ENCODE measurements at places on chromosomes 4 and X.

- no peak for DNase-seq
Measured at GRCh38 chrX:40863671-40864070, 128.3 kb upstream of the MED14 start.

DNA sequence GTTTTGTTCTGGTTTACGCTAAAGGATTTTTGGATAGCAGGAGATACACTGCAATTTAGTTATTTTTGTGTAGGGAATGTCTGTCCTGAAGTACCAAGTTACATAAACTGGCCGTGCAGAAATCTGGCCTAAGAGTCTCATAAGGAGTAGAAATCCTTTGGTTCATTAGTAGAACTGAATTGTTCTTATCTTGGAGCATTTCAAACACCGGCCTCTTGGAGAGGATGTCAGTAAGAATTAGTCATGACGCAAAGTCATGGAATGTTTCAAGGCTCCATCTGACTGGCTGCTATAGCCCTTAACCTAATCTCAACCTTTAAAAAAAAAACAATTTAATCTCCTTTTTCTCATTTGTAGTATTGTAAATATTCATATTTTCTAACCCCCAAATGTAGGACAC is 15.2 kb downstream of the PDLIM3 start:
- no peak for DNase-seq

DNA sequence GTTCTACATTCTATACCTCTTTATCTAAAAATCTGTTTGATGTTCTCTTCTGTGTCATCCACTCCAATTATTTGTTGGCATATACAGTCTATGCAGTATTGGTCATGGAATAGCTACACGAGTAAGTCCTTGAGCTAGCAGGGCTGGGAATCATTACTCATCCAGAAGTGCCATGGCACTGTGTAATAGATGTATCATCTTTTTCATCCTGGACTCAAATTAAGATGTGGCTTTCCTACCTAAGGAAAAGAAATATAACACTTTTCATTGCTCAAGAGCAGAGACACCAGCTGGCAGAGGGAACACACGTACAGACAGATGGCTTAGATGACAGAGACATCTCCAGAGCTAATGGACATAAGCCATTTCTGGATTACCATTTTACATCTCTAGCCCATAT is 159.8 kb downstream of the FAM13A start:
- no peak for DNase-seq

DNA sequence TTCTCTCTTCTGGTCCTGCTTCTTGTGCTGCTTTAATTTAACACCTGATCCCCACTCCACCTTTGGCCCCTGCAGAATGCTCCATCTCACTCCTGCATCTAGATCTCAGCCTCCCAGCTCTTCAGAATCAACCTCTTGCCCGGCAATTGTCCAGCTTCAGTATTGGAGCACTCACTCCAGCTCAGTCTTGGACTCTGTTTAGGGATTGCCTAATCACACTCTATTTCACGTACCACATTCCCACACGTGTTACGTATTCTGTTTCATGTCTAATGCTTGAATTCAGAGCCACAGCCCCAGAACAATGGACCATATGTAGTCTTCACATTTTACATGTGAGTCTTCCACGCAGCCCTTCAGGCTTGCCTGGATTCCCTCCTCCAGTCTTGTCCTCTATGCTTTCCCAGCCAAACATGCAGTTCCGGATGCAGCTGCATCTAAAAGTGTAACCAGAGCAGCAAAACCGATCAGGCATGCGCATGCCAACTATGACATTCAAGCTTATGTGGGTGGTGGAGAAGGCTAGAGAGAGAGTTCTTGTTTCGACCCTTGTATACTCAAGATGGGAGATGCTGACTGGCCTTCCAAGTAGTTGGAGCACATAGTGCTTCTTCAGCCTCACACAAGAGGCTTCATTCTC is 105.2 kb upstream of the FAM9A start:
- DNase-seq = no peak

DNA sequence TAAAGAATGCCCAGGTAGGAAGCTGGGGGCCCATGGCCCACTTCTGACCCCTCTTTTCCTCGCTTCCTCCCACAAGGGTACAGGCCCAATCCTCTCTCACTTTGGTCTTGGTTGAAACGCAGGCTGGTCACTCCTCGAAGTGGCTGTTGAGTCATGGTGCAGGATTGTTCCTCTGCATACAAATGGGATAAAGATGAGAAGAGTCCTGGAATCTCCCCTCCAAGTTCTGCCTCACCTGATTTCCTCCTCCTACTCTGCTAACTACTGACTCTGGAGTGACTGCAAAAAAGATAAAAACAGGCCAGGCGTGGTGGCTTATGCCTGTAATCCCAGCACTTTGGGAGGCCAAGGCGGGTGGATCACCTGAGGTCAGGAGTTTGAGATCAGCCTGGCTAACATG is 1.7 kb downstream of the WDR45 start:
- DNase-seq = no peak

GRCh38 chrX:22803353-22803752 is 196.4 kb upstream of the DDX53 start:
- DNase-seq = no peak

DNA sequence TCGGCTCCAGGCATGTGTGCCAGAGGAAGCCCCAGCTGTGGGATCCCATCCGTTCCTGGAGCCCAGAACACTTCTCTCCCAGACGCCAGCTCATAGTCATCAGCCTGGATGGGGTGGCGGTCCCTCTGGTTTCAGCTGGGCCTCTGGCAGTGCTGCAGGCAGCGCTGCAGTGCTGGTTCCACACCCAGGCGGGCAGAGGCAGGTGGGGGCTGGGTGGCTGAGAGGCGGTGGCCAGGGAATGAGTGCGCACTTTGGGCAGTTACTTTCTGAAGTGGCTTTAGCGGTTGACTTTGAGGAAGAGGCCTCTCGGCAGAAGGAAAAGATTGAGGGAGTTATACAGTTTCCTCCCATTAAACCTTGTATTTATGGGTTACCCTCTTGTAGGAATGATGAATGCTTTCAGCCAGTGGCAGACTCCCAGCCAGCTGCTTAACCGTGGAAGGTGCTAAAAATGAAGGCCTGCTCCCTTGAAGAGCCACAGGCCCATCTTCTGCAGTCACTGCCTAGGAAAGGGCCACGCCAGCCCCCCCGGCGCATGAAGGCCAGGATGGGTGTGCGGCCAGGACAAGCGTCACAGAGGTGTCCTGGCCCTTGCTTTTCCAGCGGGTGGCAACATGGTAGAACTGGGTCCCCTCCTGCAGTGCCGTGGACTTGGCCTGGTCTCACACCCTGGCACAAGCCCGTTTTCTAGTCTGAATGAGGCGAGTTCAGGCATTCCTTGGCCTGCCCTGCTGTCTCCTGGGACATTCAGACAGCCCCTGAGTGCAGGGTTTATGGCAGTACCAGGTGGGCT is 9.9 kb downstream of the TADA2B start:
- peak; percentile 69 for DNase-seq

DNA sequence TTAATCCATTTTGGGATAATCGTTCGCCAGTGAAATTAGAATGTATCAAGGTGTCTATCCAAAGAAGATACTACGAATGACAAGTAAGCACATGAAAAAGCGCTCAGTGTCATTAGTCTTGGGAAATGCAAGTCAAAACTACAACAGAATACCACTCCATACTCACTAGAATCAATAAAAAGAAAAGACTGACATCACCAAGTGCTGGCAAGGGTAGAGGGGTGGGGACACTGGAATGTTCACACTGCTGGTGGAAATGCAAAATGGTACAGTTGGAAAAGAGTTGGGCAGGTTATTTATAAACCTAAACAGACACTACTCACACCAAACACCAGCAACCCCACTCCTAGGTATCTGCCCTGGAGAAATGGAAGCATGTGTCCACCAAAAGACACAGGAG is 11.2 kb downstream of the WDR1 start:
- DNase-seq = no peak

GRCh38 chr4:151841107-151841506 is 80.3 kb upstream of the GATB start:
- DNase-seq = no peak

GRCh38 chrX:116357329-116357728 is 79.1 kb upstream of the SLC6A14 start:
- DNase-seq = no peak

GRCh38 chr4:158193171-158193749 is 17.0 kb upstream of the TMEM144 start:
- DNase-seq = no peak

- DNase-seq = no peak
Measured at GRCh38 chr4:6674500-6675149, 19.1 kb upstream of the S100P start.

GRCh38 chr4:72430050-72430449 is 139.0 kb downstream of the ADAMTS3 start:
- no peak for DNase-seq

GRCh38 chrX:126265116-126265515 is 99.0 kb upstream of the DCAF12L2 start:
- DNase-seq = peak; percentile 14

DNA sequence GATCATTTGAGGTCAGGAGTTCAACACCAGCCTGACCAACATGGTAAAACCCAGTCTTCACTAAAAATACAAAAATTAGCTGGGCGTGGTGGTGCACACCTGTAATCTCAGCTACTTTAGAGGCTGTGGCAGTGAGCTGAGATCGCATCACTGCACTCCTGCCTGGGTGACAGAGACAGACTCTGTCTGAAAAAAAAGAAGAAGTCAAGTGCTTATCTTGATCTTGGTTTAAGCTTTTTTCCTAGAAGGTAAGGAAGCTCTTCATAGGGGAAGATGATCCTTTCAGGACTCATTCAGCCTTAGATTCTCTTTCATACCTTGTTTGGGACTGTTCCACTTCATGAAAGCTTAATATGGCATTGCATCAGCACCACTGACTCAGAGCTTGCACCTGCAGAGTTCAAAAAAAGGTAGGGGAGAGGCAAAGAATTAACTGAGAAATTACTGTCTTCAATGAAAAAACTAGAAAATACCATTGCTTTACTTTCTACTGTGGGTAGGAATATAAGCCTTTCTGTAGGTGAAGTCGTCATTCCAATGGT is 70.8 kb upstream of the EPGN start:
- DNase-seq = no peak

DNA sequence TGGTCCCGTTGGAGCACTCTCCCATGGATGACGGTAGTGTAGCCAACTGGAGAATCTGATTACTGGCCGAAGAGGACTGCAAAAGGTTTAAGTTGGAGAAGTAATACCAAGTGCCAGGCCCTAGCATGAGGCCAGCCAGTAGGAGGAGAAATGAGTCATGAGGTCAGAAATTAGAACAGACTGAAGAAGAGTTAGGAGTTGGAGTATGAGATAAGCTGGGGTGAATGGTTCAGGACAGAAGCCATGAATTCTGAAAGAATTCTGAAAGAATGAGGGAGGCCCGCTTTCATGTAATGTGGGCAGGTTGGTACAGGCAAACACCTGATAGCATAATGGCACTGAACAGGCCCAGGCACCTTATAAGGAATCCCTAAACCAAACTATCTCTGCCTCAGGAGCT is 18.4 kb upstream of the STK26 start:
- no peak for DNase-seq

- peak; percentile 78 for DNase-seq
Measured at GRCh38 chr4:121252224-121252806, 88.2 kb upstream of the TNIP3 start.

DNA sequence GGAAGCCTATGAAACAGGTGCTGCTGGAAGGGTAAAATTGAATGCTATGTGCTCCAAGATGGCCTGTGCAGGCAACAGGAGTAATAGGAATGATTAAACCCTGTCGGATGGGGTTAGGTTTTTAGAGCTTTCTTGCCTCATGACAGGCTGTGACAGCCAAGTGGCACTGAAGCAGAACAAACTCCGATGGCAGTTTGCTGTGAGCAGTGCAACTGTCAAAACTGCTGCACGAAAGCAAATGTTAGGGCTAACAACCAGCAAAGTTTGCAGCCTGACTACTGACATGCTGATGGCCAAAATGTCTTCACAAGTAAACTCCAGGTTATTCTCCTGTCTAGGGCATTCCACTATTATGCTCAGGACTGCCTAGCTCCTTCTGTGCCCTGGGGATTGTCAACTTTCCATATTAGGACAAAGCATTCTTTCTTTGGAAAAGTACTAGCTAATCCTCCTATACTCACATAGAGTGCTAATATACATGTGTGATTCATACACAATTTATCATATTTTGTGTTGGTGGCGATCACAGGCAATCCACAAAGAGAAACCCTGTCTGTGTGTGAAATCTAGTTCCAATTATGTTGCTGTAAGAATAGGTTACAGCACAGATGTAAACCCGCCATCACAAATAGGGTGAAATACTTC is 486.6 kb upstream of the TENM3 start:
- no peak for DNase-seq

GRCh38 chr4:141240259-141240658 is 19.6 kb downstream of the ZNF330 start:
- no peak for DNase-seq

- DNase-seq = no peak
Measured at GRCh38 chr4:92270908-92271307, 32.9 kb upstream of the GRID2 start.

- DNase-seq = peak; percentile 93
Measured at GRCh38 chr4:184538023-184538599, 63.8 kb upstream of the IRF2 start.

GRCh38 chrX:141903400-141904155 is at the start of gene MAGEC1:
Gene MAGEC1, plus strand, starts transcription at chrX:141903894. Its CDS starts 1,179 bp downstream, at chrX:141905073.
- no peak for DNase-seq

DNA sequence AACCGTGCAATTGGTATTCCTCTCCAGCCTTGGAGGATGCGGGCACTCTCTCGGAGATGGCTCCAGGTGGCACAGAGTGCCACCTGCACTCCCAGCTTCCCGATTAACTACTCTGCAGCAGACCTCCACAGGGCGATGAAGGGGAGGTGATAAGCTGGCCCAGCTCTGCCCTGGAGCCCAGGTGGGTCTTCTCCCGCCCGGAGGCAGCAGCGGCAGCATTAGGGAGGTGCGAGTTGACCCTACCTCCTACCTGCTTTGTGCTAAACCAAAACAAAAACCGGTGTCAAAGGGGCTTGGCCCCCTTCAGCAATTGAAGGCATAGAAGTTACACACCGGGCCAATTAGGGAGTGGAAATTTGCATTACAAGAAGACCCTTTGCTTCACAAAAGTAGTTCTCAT is 137.4 kb upstream of the MAMLD1 start:
- no peak for DNase-seq

GRCh38 chr4:161519611-161520010 is 644.2 kb downstream of the FSTL5 start:
- no peak for DNase-seq

Measured in right hindlimb (tissue), 1 donor.